Activated CD4-positive, alpha-beta T cell treated with anti-CD3 and anti-CD28 coated beads for 4 hours (primary cell): ENCODE measurements at places on chromosomes 6 and 20.

GRCh38 chr20:49476016-49476355, 6.5 kb downstream of the KCNB1 start:
- no peak for DNase-seq

- DNase-seq = no peak
Measured at GRCh38 chr6:157665180-157665579, 157.9 kb upstream of the SNX9 start.

GRCh38 chr20:41377275-41377674, 10.7 kb upstream of the EMILIN3 start:
- no peak for DNase-seq

DNA sequence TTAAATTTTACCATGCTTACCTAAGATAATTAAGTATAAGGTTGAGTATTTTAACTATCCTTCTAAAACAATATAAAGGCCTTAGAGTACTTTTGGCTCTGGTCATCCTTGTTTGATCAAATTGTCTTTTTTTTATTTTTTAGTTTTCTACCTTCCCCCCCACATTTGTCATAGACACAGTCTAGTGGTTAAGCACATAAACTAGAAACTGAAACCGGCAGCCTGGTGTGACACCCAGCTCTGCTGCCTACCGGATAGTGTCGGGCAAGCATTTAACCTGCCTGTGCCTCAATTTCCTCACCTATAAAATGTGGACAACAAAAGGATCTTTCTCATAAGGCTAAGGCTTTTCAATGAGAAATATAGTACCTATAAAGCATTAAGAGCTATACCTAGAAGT, 21.6 kb upstream of the TULP4 start:
- DNase-seq = peak; percentile 48

GRCh38 chr6:102015431-102015830, 621.9 kb downstream of the GRIK2 start:
- no peak for DNase-seq

- DNase-seq = no peak
Measured at GRCh38 chr20:25254986-25255680, 7.2 kb downstream of the PYGB start.
